ENCODE measurements at places on chromosomes 11 and 22. TPM values are rescaled to one million over a fixed set of nuclear protein-coding genes. Genes with fewer than 3 reads are reported as not detected.

The OR52I2 gene
- not detected for total RNA-seq

The LBHD1 gene
- total RNA-seq, result 9.8 TPM

- no peak for DNase-seq
These were observed 38.4 kb downstream of the ANO1 start for GRCh38 chr11:70116386-70117065.

DNA sequence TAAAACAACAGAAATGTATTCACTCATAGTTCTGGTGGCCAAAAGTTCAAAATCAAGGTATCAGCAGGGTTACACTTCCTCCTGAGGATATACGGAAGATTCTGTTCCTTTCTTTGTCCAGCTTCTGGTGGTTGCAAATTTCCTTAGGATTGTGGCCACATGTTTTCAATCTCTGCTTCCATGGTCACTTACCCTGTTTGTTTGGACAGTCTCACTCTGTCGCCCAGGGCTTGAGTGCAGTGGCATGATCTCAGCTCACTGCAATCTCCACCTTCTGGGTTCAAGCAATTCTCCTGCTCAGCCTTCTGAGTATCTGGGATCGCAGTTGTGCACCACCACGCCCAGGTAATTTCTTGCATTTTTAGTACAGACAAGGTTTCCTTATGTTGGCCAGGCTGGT, 534.3 kb downstream of the KCNA4 start:
- DNase-seq, result no peak

- no peak for DNase-seq
These were observed at the start of gene GAB2 for GRCh38 chr11:78417175-78417887. Gene GAB2 (minus strand): TSS chr11:78417820. CDS start chr11:78417720, 100 bp downstream.

The OR8D4 gene
- total RNA-seq, result not detected

- no peak for DNase-seq
These were observed 76.4 kb upstream of the MYOD1 start for GRCh38 chr11:17642980-17643379.

DNA sequence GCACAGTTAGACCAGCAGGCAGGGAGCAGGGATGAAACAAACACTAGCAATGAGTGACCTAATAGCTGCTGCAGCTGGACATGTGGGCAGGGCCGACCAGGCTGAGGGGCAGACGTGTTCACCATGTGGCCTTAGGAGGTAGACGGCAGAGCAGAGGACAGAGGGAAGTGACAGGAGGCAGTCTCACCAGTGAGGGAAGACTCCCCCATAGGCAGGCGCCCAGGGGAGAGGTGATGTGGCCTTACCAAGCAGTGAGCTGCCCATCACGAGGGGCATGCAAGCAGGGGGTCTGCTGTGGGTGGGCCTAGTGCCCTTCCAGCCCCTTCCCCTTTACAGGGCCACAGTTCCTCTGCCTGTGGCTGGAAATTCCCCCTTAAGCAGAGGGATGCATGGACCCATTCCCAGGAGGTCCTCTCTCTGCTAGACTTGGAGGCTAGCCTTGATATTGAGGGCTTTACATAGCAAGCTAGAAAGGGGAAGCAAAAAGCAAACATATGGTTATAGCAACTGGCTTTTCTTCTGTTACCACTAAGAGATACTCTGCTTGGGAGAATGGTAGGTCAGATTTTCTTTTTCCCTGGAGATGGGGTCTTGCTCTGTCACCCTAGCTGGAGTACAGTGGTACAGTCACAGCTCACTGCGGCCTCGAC, 67.6 kb downstream of the MPPED1 start:
- DNase-seq, result no peak

DNA sequence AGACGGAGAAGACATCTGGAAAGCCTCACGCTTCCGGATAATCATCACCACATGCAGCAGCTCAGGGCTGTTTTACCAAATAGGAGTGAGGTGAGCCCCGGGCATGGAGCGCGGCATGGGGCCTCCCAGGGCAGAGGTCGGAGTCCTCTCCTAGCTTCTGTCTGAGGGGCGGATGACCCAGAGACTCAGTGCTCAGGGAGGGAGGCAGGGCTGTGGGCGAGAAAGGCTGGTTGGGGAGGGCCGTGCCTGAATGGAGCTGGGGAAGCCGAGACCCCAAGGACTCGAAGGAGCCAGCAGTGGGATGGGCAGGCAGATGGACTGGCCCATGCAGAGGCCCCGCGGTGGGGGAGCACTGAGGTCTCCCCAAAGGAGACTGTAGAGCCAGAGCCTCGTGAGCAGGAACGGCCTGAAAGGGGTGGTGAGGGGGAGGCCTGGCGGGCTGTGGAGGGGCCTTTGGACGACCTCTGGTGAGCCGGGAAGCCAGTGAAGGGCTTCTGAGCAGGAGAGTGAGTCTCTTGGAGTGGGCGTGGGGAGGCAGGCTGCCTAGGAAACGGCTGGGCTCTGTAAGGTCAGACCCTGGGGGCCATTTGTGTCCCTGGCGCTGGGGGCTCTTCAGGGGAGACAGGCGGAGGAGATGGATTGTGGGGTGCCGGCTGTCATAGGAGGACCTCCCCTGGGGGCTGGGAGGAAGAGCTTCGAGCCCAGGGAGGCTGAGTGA, 24.7 kb upstream of the PANX2 start:
- no peak for DNase-seq

GRCh38 chr11:64661146-64661545, 61.9 kb downstream of the NRXN2 start:
- no peak for DNase-seq

The NXPE4 gene
- total RNA-seq, result not detected

DNA sequence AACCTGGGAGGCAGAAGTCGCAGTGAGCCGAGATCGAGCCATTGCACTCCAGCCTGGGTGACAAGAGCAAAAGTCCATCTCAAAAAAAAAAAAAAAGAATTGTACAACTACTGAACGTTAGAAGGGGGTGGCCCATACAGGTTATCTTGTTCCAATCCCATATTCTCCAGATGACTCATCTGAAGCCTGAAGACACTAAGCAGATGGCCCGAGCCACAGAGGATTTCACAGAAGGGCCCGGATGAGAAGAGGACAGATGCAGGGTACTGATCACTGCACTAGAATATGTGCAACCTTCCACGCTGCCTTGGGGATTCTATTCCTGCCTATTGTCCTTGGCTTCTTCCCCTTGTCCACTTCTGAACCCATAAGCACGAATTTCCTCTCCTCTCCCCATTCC, 70.9 kb upstream of the UBASH3B start:
- DNase-seq, result no peak

DNA sequence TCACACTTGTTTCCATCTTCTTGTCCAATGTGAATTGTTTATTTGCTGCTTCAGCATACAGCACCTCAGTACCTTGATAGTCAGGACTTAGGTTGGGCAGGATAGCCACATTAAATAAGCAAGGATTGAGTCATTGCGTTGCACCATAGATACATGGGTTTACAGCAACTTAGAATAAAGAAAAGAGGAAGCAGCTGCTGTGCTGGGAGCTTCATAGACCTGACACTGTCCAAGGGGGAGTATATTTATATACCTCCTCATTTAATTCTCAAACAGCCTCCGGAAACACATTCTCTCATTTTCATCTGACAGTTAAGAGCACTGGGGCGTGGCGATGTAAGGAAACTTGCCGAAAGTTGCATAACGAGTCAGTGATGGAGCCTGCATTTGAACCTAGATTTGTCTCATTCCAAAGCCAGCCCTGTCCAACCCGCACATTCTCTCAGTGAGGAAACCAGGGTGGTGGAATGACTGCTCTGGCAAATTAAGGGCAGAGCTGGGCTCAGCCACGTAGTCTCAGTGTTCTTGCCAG, 42.2 kb downstream of the UBASH3B start:
- DNase-seq, result no peak

The KRTAP5-10 gene
- total RNA-seq, result 2.9 TPM

The LRRC74B gene
- not detected for total RNA-seq

DNA sequence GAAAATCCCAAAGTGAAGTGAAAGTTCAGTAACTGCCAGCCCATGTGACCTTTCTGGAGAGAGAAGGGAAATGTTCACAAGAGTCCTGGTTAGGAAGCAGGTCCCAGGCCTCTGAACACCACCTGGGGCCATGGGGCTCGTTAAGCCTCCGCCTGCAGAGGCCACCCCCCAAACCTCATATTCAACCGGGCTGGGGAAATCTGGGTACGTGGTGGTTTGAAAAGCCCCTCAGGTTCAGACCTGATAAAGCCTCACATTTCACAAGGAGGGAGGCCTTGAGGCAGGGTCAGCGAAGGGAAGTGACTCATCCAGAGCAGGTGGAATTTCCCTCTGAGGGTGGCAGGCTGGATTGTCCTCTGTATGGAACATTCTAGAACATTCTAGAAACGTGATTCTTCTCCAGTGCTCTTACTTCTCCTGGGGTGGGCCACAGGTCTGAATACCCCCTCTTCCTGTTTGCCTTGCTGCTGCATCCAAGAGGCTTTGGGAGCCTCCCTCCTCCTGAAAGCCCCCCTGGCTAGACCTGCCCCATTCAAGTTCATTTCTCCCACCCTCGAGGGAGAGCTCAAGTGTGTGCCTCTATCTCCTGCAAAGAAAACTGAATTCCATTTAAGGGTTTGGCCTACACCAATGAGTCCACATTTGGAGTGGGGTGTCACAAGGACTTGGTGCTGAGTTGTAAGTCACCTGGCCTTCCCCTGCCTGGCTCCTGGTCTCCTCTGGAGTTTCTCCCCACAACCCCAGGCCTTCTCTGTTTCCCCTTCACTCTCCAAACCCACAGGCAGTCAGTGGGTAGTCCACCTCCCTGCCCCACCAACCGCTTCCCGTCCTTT, 6.3 kb downstream of the FXYD2 start:
- no peak for DNase-seq

GRCh38 chr11:88511006-88511405, 173.5 kb upstream of the CTSC start:
- no peak for DNase-seq

DNA sequence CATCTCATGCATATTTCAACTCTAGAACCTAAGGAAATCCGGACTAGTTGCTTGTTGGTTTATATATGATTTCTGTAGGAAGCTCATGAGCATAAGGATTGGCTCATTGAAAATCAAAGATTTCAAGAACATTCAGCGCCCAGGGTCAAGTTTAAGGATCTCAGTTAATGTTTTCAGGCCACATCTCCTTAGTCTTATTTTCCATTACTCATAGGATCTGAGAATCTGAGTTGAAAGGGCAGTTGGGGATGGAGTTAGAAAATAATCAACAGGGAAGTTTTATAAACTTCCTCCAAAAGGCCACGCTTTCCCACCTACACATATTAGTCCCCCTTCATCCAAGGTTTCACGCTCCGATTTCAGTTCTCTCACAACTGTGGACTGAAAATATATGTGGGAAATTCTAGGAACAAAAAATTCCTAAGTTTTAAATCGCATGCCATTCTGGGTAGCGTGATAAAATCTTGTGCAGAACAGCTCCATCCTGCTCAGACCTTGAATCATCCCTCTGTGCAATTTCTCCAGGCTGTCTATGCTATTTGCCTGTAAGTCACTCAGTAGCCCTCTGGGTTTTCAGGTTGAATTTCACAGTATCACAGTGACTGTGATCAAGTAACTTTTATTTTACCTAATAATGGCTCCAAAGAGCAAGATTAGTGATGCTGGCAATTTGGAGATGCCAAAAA, 160.2 kb downstream of the KIRREL3 start:
- DNase-seq, result no peak

GRCh38 chr11:70272009-70272408, 1.5 kb downstream of the PPFIA1 start:
- DNase-seq, result no peak

DNA sequence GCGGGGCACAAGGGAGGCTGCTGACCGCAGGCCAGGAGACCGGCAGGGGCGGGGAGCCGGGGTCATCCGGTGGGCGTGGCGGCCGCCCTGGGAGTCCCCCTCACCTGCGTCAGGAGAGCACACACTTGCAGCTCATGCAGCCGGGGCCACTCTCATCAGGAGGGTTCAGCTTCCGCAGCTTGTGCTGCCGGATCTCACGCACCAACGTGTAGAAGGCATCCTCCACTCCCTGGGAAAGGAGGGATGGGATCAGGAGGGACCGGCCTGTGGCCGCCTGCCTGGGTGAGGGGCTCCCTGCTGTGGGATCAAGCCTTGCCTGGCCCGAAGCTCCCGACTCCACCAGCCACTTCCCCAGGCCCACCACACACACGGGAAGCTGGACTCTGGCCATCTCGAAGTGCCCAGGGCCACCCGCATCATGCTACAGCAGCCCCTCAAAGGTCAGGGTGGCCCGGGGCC, 2.8 kb downstream of the HRAS start:
- DNase-seq, result no peak

The ARL14EP gene
- 37.6 TPM for total RNA-seq

DNA sequence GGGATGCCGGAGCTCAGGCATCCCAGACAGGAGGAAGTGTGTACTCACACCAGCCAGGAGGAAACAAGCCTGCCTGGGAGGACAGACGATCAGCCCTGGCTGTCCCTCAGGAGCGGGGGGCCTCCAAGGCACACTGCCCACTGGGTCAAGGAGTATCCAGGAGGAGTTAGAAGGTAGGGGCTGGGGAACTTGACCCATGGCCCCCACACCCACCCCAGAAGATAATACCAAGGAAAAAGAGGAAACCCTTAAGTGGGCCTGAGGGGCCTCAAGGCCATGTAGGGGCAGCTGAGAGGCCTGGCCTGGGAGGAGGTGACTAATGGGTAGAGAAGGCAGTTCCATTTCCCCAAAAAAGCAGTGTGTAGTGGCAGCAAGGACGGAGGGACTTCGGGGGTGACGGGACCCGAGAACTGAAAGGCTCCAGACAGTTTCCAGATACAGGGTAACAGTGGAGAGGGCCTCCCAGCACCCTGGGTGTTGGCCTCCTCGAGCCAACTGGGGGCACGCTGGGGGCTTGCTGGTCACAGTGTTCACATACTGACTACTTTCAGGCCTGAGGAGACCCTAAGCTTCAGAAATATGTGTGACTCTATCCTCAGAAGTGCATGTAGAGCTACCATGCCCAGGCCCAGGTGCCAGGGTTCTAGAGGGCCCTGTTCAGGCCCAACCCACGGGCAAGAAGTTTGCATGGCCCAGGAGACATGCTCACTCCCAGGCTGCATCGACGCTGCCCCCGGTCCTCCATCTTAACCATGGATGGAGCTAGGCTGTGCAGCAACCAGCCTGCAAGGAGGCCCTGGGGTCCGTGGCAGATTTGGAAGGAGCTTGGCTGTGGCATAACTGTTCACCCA, 75.7 kb upstream of the PITPNB start:
- DNase-seq, result peak; percentile 32

The FADD gene
- total RNA-seq, result 25.8 TPM

GRCh38 chr11:120096369-120097191, 41.3 kb downstream of the TRIM29 start:
- no peak for DNase-seq

DNA sequence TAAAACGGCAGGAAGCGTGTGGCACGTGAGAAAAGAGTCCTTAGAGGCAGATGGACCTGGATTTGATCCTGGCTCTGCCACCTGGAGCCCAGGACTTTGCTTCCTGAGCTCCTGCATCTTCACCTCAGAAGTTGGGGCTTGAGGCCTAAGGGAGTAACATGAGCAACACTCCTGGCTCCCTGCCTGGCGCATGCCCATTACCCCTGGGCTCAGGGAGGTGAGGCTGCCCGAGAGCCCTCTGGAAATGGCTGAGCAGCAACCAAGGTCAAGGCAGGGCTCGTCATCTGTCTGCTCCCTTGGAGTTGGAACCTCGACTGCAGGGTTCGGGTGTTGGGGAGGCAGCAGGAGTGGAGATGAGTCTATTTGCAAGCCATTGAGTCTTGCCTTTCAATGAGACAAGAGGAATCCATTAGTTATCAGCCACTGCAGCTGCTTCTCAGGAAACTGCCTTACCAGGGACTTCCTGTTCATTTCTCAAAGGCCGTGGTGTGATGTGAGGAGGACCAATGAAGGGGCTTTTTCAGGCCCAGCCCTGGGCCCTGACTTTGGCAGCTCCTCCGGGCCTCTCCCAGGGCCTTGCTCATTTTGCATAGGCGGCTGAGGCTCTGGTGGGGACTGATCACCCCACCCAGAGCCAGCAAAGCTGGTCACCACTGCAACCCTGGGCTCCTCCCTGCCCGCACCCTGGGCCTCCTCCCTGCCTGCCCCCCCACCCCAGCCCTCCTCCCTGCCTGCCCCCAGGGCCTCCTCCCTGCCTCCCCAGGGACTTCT, 6.4 kb downstream of the FADS2 start:
- peak; percentile 67 for DNase-seq

All from ureter (tissue), 1 donor.